NCI-H774 (cell line): ENCODE measurements at places on chromosomes 6 and 20.

DNA sequence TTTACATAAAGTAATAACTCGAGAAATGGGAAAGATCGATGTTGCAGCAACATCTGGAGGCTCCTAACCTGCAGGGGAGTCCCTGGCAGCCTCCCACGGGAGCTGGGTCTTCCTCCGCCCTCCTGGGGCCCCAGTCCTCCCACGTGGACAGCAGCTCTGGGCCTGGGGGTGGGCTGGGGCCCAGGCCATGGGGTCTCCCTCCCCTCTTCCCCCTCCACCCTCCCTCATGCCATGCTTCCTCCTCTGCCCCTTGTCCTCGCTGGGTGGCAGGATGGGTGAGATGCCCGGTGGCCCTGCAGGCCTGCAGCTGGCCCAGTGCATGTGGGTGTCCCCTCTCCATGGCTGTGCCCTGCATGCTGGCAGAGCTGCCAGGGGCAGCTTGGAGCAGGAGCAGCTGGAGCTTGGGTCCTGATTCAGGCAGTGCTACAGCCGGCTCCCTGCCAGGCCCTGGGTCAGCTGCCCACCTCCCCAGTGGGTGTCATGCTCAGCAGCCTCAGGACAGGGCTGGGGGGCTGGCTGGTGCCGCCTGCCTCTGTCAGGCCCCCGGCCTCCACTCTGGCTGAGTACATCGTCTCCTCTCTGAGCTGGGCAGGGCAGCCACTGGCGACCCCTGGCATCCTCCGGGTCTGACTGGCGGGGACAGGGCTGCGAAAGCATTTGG lies 48.9 kb upstream of the BHLHE23 start:
- no peak for DNase-seq

GRCh38 chr20:8043687-8044282 lies 24.2 kb upstream of the TMX4 start:
- DNase-seq, result peak; percentile 64

DNA sequence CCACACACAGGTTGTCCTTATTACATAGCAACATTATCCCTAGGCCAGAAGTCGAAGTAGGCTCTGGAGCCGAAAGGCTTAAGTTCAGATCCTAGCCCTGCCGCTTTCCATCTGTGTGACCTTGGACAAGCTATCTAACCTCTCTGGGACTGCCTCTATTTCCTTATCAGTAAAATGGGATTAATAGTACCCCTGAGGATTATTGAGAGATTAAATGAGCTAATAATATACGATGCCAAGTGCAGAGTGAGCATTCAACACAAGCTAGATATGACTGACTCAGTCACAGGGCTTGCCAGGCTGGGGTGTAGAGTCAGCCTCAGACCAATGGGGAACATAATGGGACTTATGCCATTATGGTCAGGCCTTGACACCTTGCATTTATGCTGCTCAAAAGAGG lies 8.9 kb upstream of the SPATA2 start:
- no peak for DNase-seq

GRCh38 chr6:163254341-163254835 lies 160.1 kb upstream of the QKI start:
- DNase-seq, result no peak

DNA sequence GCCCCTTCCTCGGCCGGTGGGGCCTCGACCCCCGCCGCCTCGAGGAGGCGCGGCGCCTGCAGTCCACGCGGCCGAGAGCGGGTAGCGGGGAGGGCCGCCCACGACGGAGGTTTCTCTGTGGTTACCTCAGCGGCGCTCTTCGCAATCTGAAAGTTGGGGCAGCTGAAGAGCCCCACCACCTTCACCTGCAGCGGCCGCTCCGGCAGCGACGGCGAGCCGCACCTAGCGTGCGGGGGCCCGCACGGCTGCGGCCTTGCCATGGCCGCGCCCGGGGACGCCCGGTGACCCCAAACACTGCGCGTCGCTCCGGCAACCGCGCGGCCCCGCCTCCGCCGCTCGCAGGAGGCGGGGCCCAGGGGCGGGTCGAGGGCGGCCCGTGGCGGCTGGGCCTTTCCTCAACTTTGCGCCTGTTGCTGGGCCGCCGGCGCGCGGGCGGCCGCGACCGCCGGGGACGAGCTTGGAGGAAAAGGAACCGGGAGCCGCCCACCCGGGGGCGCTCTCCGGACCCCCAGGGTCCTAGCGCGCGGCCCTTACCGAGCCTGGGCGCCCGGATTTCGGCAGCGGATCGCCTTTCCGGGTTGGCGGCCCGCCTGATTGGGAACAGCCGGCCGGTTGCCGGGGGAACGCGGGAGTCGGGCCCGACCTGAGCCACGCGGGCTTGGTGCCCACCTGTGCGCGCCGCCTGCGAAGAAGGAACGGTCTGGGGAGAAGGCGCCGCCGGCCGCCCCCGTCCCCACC lies at the start of the genes PPIL6 and SMPD2:
Gene PPIL6, minus strand, starts transcription at position 298 of the 738 bp plus-strand sequence. Its CDS starts 38 bp downstream, at position 260.
Gene SMPD2, plus strand, starts transcription at position 394 of the 738 bp plus-strand sequence. CDS start 398 bp downstream, outside the sequence.
- DNase-seq, result peak; percentile 95
